Ureter (tissue), 1 donor: ENCODE measurements at places on chromosomes 4 and X. TPM values are rescaled to one million over a fixed set of nuclear protein-coding genes. Genes with fewer than 3 reads are reported as not detected.

DNA sequence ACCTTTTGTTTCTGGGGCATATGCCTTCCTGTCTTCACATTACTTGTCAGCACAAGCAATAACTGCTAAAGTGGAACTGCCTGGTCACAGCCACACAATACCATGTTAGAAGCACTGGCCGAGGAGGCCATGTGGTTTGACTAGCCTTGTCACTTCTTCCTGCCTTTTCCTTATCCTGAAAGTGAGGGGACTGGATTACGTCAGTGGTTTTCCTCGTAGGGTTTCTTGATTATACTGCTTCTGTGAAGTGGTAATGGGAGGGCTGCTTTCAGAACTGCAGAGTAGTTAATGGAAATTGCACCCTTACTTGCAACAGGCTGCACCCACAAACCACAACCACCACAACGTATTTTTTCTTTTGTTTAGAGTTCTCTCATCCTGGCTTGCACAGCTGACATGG is 26.6 kb downstream of the ZRSR2 start:
- DNase-seq: no peak

- no peak for DNase-seq
Observed at GRCh38 chr4:73763877-73764276, 23.5 kb downstream of the CXCL8 start.

DNA sequence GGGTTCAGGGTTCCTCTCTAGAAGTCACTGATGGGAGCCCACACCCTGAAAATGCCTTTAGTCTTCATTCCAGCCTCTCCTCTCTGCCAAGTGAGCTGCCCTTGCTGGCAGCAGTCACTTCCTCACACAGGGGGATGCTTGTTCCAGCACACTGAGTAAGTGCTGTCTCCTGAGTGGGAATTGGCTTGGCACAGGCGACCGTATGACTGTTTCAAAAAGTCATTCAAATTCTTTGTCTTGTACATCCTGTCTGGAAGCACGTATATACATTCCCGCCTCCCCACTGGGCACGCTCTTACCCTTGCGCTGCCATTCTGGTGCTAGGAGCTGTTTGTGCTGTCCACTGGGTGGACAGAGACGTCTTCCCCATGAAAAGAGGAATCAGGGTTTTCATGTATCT is 40.2 kb upstream of the CD99 start:
- no peak for DNase-seq

- DNase-seq: peak; percentile 79
Observed at GRCh38 chrX:71622576-71623450, 4.5 kb upstream of the CXCR3 start.

DNA sequence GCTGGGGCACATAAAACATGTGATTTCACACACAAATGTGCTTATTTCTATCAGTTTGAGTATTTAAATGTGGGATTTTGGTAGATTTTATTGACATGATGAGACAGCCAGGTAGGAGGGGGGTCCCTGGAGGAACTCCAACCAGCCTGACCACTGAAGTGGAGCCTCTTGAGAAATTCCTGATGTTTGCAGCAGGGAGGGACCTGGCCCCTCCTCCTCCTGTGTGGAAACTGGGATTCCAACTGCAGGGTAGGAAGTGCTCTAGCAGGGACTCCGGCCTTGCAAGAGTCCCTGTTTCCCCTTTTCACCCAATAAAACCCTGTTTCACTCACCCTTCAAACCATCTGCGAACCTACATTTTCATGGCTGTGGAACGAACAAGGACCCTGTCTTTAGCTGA is 2224.0 kb upstream of the AGA start:
- DNase-seq: no peak

DNA sequence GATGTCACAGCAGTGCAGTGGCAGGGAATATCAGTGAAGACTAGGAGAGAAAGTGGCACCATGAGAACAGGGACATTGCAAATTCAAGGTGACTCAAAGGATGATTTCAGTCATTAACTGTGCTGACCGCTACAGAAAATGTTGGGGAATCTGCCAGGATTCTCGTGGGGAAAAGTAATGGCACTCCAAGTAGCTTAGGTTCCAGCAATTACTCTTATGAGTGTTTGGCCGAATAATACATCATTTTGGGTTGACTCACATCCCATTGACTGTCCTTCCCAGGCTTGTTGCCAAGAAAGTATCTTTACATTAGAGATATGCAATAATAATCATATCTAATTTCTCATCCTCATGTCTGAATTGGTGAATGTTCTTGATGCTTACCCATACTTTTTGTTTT is 1411.1 kb upstream of the PCDH7 start:
- DNase-seq: no peak

DNA sequence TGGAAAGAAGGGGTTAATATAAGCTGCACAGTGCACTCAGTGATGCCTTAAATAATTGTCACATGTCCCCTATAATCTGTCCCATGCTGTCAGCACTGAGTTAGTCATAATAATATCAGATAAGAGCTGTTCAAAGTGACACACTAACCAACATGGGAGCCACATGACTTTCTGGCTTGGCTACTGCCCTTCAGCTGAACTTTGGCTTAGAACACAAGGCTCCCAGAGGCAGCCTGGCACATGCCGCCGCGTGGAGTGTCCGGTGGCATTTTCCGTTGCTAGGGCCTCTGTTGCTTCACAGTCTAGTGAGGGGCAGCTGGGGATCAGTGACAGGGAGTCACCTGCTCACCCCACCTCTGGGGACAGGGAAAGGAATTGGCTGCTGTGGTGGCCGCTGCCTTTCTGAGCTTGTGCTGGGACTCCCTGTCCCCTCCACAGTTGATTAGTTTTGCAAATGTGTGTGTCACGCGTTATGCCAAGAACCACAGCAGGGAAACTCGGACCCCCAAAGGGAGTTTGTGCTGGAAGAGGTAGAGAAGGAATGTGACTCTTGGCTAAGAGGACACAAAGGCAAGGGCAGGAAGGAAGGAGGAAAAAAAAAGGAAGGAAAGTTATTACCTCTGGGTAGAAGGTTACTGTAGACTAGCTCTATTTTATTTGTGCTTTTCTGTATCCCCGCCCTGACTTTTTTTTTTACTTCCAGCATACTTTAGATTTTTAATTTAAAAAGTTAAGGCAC is 41.1 kb upstream of the PPARGC1A start:
- peak; percentile 78 for DNase-seq

GRCh38 chr4:22299678-22300077 is 216.2 kb downstream of the ADGRA3 start:
- no peak for DNase-seq

DNA sequence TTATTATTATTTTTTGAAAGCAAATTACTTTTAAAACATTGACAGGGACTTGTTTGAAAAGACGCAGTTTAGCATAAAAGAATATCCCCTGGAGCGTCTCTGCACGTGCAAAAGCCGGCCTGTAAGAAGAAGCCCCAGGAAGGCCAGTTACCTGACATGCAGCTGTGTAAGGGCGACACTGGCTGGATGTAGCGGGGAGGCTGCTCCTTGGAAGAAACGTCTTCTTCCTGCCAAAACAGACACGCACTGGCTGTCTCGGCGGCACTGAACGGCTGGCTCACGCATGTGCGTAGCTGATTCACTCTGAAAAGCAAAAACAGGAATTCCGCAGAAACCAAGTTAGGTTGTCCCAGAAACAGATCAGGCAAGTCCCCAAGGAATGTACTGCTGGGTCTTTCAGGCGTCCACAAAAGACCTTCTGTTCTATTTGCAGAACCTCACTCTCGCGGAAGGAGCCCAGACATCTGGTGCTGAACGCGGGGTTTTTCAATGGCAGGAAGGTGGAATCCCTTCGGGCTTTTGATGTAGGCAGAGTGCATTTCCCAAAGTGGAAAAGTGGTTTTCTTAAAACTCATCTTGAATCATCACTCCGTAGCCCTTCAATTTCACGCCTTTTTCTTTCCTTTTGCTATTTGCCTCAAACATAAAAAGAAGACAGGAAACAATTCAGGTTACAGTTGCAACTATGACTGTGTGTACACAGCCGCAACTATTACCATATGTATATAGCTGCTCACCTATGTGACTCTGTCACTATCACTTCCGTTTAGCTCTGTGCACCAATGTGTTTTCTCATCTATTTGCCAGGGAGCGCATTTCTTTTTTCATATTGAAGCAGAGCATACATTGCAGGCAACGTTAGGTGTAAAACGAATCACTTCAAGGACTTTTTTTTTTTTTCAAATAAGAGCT is 38.1 kb upstream of the ARSH start:
- DNase-seq: peak; percentile 51

NAA11 gene
- total RNA-seq: not detected

GRCh38 chr4:112113864-112114263 is 31.4 kb upstream of the FAM241A start:
- DNase-seq: no peak

DNA sequence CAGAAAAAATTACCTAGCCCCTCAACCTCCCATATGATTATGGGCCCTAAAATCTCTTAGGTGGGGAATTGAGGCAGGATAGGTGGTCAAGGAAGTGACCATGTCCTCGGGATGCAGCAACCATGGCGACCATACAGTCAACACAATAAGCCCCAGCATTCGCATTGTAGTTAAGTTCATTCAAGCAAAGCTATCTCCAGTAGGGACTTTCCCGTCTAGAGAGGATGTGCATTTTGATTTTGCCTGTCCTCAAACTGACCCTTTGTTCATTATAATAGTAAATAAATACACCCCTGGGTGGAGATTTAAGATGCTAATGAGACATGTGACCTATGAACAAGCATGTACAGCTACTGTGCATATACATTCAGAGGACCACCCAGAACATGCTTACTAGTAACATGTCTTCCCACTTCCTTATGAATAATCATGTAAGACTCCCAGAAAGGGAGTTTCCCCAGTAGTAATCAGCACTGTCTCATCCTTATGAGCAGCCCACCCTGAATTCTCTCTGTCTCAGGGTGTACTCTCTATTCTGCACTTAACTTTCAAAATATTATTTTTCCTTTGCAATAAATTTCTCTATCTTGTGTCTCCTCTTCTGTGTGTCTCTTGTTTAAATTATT is 74.3 kb downstream of the NUDT11 start:
- DNase-seq: no peak

- DNase-seq: no peak
Observed at GRCh38 chr4:72900952-72901351, 168.6 kb downstream of the COX18 start.

DNA sequence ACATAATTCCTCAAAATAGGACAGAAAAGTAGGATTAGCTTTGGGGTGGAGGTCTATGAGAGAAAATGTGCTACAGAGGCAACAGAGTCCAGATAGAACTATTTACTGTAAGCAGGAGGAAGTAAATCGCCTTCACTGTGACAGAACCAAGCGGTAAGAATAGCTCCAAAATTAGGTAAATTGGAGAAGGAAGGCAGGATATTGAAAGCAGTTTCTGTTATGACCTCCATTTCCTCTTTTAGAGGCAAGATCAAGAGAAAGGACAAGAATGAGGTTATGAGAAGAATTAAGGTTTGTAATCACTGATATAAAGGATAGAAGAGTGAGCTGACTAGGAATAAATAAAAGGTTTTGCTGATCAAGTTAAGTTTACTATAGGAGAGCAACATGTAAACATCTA is 44.1 kb upstream of the NEUROG2 start:
- DNase-seq: no peak

DNA sequence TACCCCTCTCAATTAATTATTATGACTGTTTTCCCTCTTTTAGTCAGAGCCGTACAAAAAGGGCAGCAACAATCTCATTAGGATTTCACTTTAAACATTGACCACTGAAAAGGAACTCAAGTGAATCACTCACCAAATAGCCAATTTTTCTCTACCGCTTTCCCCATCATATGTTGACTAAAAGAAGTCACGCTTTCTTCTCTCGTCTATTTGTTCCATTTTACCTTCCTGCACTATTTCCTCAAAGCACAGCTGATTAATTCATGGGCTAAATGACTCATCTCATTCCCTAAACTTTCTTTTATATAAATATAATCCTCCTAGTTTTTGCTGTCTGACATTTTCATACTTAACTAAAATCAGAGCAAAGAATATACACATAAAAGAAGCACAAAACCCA is 8.2 kb downstream of the MID1 start:
- DNase-seq: no peak

- DNase-seq: no peak
Observed at GRCh38 chr4:73750730-73751129, 10.4 kb downstream of the CXCL8 start.

GAGE13 gene
- not detected for total RNA-seq

DNA sequence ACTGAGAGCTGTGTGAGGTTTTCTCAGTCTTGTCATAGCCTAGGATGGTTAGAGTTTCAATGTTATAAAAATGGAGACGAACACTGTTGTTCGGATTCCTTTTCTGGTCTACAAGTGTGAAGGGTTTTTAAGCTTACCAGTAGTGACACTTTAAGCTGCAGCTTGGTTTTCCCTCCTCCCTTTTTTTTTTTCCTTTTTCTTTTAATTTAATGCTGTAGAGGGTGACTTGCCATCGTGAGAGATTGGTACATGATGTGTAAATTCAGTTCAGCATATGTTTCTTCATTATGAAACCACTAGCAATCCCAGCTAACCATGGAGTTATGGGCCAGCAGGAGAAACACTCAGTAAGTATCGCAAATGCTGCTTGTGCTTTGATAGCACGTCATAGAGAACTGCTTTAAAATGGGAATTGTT is 165.0 kb downstream of the RAPGEF2 start:
- no peak for DNase-seq

CNGA1 gene
- total RNA-seq: 36.8 TPM

CTAG2 gene
- total RNA-seq: not detected

DNA sequence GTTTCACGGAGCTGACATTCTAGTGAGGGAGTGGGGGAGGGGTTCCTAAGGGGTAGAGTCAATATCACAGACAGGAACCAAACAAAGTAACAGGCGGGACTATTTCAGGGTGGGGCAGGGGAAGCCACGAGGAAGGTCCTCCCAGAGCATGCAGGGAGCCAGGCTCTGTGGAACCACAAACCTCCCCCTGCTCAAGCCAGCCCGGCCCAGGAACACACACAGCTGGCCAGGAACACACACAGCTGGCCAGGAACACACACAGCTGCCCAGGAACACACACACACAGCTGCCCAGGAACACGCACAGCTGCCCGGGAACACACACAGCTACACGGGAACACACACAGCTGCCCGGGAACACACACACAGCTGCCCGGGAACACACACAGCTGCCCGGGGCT is 24.8 kb downstream of the EVC2 start:
- no peak for DNase-seq

COX7B gene
- 325 TPM for total RNA-seq

DNA sequence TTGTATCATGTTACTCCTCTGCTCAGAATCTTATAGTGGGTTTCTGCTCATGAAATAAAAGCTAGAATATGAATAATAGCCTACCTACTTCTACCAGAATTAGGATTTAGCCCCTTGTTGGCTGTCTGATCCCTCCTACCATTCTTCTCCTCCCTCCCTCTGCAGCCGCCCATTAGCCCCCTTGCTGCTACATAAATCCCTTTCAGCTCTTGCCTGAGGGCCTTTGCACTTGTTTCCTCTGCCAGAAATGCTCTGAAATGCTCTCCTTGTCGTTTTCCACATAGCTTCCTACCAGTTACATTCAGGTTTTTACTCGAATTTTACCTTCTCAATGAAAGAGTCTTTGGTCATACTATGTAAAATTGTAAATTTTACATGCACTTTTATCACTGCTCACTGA is 159.2 kb downstream of the ADGRL3 start:
- DNase-seq: no peak
